Lower leg skin (tissue), 4 donors: ENCODE measurements at places on chromosomes 2 and 18. TPM values are rescaled to one million over a fixed set of nuclear protein-coding genes. Genes with fewer than 3 reads are reported as not detected.

- DNase-seq = peak; percentile 76
Measured at GRCh38 chr2:70516596-70516995, 37.0 kb downstream of the TGFA start.

DNA sequence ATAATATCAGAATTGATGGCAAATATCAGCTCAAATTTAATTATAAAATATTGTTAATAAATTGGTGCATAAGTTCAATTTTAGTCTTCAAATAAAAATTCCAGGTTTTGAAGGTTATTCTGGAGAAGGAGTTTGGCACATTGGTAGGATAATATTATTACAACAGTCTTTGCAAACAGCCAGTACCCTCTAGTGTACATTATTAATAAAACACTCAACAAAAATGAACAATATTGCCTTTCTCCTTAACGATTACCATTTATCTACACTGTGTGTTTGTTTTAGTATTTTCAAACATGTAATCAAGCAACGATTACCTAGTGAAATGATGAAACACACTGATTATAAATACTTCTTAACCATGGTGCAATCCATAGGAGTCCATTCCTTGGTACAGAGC is 334.0 kb upstream of the FSIP2 start:
- no peak for DNase-seq

GRCh38 chr2:239018271-239019182 is 170.6 kb downstream of the TWIST2 start:
- DNase-seq = no peak

DNA sequence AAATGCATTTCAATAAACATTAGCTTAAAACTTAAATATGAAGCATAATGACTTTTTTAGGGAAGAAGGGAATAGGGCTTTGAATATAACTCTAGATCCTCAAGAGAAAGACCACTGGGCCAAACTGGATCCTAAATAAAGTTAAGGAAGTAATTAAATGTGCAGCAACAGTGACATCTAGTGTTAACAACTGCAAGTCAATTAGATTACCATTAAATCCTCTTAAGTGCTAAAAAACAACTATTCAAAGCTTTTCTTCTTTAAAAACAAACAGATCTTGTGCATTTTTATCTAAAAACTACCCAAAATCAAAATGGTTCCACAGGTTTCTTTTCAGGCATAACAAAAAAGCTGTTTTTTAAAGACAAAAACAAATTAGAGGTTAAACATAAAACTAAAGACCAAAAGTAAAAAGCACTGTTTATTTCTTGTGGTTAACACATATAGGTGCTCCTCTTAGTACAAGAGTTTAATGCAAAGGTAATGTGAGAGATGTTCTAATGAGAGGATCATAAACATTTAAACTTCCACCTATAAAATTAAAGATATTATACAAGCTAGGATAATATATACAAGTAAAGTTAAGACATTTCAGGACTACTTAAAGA is 111.4 kb downstream of the THADA start:
- DNase-seq = no peak

DNA sequence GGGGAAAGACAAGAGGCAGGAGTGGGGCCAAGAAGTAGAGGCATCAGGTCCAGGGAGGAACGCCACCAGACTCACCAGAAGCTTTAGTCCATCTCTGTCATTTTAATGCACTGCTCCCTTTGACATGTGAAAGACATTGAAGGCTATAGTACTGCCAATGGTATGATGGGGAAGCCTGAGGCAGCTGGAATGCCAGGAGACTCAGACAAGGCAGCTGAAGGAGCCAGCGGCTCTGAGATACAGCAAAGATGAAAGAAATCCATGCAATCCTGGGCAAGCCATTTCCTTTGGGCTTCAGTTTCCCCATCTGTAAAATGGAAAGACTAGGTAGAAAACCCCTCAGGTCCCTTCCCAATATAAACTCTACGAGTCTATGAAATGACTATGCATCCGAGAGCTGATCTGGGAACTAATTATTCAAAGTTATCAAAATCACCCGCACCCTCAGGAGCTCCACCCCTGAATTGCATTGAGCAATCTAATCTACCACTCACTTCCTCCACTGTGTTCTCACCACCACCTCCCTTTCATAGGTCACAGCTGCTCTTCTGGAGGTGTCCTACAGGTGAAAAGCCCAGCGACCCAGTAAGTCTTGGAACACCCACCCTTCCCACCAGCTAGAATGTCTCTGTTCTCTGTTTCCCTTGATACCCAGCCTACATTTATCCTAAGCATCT is 3.1 kb downstream of the CXCR2 start:
- DNase-seq = no peak

DNA sequence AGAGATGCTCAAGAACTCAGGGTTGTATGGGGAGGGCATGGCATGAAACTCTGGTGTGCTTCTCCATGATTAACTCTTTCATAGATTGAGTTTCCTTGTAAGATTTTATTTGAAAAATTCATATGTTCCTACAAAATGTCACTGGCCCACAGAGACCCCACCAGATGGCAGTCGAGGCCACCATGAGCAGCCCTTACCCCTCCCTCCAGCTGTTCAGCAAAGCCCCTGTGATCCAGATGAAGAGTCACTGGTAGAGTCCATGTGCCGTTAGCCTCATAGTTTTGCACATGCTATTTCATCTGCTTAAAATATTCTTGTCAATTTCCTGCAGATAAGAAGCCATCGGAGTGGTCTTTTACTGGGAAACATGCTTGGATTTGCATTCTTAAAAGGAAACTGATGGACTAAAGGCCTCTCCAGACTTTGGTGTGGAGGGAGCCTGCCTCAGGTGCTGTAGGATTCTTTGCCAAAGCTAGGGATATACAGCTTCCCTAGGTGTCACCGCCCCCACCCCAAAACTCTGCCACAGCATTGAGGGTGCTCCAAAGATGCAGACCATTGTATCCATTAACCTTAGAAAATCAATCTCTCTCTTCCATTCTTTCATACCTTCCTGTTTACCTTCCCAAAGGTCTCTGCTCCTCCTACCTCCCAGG is 18.8 kb downstream of the ZNF385B start:
- no peak for DNase-seq

GRCh38 chr2:185161701-185162100 is 563.4 kb downstream of the ZNF804A start:
- no peak for DNase-seq

- DNase-seq = no peak
Measured at GRCh38 chr2:216108310-216108966, 710 bp upstream of the XRCC5 start.

DNA sequence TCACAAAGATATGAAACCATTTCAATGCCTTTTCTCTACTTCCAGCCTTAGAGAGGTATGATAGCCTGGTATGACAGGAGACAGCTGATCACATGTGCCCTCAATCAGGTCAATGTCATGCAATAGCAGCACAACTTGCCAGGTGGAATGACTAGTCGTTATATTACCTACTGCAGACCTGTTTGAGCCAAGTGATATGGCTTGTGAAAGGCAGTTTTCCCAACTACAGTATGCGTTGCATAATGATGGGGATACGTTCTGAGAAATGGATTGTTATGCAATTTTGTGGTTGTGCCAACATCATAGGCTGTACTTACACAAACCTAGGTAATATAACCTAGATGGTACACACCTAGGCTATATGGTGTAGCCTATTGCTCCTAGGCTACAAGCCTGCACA is 262.8 kb downstream of the ICOS start:
- DNase-seq = no peak

- no peak for DNase-seq
Measured at GRCh38 chr2:98479371-98479770, 34.7 kb downstream of the INPP4A start.

- DNase-seq = peak; percentile 69
Measured at GRCh38 chr2:3172265-3172935, 205.2 kb downstream of the EIPR1 start.

- DNase-seq = no peak
Measured at GRCh38 chr2:100137866-100138570, 4.4 kb downstream of the AFF3 start.

GRCh38 chr2:162197069-162197825 is 45.2 kb upstream of the GCG start:
- DNase-seq = no peak

DNA sequence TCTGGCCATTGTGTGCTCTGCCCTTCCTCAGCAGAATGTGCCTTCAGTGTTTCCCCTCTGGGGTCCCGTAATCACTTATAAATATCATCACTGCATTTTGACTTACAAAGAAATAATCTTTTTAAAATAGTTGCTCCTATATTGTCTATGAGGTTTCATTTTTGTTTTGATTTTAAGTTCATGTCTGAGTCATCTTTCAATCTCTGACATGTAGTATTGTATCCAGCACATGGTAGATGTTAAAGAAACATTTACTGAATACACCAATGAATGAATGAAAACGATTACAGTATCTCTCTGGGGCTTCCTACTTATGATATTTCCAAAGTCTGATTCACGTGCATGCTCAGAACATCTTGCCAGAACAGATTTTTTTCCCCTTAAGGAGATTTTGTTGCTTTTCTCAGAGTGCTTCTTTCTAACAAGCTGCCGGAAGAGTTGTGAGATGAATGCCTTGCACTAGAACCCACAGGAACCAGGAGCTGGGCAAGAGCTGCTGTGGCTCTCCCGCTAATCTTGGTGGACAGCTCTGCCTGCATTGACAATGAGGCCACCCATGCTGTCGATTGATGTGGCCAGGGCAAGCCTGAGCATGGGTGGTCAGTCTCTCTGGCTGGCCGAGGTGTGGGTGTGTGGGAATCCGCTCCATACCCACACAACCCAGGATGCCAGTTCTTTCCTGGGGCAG is 199.4 kb downstream of the CYRIA start:
- no peak for DNase-seq

DNA sequence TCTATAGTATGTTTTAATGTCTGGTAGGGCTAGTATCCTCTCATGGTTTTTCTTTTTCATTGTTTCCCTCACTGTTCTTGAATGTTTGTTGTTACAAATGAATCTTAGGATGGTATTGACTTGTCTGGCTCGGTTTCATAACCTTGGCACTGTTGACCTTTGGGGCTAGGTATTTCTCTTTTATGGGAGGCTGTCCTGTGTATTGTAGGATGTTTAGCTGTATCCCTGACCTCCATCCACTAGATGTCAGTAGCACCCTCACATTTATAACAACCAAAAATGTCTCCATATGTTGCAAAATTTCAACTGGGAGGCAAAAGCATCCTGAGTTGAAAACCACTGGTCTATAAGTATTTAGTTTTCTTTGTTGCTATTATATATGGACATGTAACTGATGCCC is 7.0 kb upstream of the AOX1 start:
- no peak for DNase-seq

DNA sequence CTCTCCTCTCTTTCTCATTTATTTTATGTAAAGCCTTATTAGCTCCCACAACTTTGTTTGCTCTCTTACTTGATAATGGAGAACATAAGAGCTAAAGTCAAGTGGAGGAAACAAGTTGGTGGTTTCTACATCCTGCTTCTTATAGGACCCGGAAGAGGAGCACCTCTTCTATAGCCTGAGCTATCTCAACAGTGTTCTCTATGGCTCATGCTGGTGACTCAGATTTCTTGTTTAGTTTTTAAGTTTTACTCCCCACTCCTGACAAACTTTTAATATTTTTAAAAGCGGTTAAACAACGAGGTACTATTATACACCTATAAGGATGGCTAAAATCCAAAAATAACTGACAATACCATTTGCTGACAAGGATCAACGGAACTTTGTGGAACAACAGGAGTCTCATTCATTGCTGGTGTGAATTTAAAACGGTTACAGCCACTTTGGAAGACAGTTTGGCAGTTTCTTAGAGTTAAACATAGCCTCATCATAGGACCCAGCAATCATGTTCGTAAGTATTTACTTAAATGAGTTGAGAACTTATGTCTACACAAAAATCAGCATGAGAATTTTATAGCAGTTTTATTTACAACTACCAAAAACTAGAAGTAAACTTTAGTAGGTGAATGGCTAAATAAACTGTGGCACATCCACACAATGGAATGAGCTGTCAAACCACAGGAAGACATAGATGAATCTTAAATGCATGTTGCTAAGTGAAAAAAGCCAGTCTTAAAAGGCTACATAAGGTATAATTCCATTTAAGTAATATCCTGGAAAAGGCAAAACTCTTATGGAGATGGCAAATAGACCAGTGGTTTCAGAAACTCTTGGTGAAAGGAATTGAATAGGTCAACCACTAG is 12.7 kb upstream of the CDC42EP3 start:
- no peak for DNase-seq

GRCh38 chr2:30334762-30335363 is 103.5 kb downstream of the LBH start:
- no peak for DNase-seq

DNA sequence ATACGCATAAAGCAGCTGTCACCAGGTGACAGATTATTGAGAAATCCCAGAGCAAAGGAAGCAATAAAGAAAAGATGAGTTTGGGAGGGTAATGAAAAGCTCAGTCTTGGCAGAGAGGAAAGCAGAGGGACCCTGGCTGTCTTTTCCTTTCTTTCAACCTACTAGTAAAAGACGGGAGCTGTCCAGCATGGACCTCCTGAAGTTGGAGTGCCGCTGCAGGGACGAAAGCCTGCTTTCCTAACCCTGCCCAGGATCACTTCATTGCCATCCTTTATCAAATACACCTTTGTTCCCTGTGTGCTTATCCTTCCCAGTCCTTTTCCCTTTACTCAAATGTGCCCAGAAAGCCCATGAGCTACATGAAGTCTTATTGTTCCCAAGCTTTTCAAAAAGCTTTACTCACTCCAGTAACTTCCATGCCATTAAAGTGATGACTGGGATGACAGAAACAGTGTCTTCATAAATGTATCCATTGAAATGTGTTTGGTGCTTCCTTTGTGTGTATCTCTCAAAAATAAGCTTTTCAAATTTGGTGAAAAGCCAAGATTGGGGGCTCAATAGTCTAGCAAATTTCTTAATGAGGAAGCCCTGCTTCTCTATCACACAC is 3.7 kb upstream of the SPR start:
- no peak for DNase-seq

DNA sequence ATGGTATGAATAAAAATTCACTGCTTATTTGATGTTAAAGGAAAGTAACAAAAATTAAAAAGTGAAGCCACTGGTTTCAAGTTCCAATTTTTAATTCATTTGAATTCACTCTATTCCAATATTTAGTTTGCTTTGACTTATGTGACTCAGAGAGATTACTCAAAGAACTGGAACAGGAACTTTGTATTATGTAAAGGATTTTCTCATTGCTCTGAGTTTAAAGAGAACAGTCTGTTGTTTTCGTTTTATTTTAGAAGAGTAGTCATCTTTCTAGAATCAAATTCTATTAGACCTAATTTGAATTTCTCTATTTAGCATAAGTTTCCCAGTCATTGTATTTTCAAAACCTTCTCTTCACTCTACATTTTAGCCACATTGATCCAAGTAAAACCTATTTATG is 300.1 kb upstream of the SLC8A1 start:
- DNase-seq = no peak

Gene CRYGA
- total RNA-seq = not detected

Gene TMEM169
- total RNA-seq = 0.88 TPM

Gene MERTK
- total RNA-seq = 4.1 TPM

Gene UGT1A7
- total RNA-seq = 0.21 TPM

Gene MDH1B
- 0.58 TPM for total RNA-seq

Gene LYPD6B
- 73.9 TPM for total RNA-seq

Gene MC2R
- total RNA-seq = not detected

Gene SNORC
- total RNA-seq = 14.4 TPM

Gene EFHD1
- total RNA-seq = 6.7 TPM

Gene EFEMP1
- 91.0 TPM for total RNA-seq

Gene GPR45
- total RNA-seq = not detected

Gene AP1S3
- 0.80 TPM for total RNA-seq
